ENCODE measurements at places on chromosomes 11 and 22.

DNA sequence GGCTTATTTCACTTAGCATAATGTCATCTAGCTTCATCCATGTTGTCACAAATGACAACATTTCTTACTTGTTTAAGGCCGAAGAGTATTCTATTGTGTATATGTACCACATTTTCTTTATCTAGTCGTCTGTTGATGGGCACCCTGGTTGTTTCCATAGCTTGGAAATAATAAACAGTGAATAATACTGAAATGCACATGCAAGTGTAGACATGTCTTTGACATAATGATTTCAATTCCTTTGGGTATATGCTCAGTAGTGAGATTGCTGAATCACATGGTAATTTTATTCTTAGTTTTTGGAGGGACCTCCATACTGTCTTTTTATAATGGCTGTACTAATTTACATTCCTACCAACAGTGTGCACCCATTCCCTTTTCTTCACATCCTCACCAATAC, 508.0 kb downstream of the NELL1 start:
- no peak for DNase-seq

- DNase-seq: no peak
These were observed 2.3 kb downstream of the MYEOV start for GRCh38 chr11:69295995-69296889.

GRCh38 chr11:131688048-131688693, 317.8 kb downstream of the NTM start:
- peak; percentile 62 for DNase-seq

DNA sequence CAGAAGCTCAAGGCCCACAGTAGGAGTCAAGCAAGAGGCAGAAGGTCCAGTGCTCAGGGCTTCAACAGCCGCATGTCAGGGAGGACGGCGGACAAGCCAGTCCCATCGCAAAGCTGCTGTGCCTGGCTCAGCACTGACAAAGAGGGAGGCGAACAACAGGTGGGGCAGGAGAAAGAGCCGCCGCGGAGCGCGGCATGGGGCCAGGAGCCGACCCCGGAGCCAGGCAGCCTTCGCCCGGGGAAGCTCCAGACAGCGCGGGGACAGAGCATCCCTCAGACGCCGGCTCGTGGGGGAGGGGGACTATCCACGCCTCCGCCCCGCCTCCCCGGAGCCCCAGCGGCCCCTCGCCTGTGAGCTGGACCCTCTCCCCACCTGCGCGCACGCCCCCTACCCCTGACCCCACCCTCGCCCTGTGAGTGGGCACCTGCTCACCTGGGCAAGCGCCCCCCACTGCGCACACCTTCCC, 369 bp downstream of the DHCR7 start:
- DNase-seq: peak; percentile 55

GRCh38 chr22:20117633-20118299, 740 bp upstream of the TRMT2A start:
- DNase-seq: no peak

GRCh38 chr22:50057278-50058060, 629 bp downstream of the TTLL8 start:
- no peak for DNase-seq

DNA sequence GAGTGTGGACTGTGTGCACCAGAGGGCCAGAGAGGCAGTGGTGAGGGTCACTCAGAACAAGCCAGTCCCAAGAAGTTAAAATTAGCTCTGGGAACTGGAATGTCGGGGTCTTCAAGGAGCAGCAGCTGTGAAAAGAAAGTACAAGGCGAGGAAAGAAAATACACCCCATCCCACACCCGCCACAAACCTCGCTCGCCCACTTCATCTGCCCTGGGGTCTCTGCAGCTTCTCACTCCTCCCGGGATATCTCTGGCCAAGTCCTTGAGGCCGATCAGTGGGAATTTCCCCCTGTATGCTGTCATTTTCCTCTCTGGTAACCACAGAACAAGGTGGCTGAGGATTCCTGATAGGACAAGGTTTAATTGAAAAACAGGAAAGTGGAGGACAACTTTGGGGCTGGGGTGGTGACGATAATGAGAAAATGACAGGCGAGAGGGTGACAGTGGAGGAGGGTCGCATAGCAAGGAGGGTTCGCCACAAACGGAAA, 36.3 kb upstream of the TIMP3 start:
- no peak for DNase-seq

GRCh38 chr11:81421251-81421860, 1312.3 kb downstream of the FAM181B start:
- DNase-seq: no peak

DNA sequence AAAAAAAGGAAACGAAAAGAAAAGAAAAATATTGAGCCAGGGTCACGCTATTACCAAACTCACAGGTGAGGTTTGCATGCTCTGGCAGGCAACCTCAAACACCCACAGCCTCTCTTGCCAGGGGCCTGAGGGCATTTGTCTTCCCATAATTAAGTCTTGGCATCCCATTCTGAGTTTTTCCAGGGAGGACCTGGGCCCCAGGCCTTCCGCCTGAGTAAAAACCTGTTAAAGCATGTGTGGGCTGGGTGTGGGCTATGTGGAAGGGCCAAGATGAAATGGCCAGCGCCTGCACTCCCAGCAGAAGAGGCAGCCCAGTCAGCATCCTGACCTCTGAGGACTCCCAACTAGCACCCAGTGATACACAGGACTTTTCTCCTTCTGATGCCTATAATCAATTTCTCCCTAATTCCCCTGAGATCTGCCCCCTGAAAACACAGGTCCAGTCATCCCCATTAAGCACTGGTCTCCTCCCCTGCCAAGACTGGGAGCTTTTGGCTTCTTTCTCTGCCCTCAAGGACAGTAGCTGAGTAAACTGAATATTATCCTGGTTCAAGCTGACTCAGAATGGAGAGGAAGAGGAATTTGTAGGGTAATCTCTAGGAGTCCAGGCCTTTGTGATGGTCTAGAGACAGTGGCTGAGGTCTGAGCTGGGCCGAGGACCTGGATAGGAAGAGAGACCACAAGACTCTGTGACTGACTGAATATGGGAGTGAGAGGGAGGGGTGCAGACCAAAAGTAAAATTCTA, 35.6 kb upstream of the ACER3 start:
- no peak for DNase-seq

- no peak for DNase-seq
These were observed 46.9 kb downstream of the MSANTD4 start for GRCh38 chr11:105975128-105975527.

GRCh38 chr11:86247608-86248007, 3.1 kb downstream of the EED start:
- no peak for DNase-seq

- DNase-seq: no peak
These were observed 19.3 kb downstream of the ART5 start for GRCh38 chr11:3622521-3622920.

- no peak for DNase-seq
These were observed 45.6 kb downstream of the TRMU start for GRCh38 chr22:46381142-46381541.

GRCh38 chr11:31882951-31883392, 71.8 kb upstream of the PAX6 start:
- DNase-seq: no peak

DNA sequence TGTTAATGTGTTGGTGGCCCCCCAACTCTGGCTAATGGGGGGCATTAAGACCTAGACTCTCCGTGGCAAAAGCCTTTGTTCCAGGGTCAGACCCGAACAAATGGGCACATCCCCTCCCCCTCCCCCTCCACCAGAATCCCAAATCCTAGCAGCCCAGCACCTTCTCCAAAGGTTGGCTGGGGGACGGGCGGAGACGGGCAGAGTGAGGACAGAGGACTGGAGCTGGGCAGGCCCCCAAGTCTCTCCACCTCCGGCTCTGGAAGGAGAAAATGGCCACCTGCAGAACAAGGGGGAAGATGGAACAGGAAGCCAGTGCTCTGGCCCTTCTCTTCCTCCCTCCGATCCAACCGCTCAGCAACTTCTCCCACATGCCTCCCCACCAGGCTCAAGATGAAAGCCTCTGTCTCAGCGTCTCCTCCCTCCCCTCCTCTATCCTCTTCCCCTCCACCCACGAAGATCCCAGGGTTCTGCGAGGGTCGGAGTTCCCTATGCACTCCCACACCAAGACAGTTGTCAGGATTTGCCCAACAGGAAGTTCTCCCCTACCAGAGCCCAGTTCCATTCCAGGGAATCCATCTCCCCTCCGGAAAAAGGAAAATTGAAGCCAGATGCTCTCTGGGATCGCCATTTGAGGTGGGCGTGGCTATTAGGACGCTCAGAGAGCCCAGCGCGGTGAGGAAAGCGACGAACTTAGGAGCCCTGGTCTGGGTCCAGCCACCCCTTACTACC, 20.1 kb downstream of the ADA2 start:
- DNase-seq: no peak

DNA sequence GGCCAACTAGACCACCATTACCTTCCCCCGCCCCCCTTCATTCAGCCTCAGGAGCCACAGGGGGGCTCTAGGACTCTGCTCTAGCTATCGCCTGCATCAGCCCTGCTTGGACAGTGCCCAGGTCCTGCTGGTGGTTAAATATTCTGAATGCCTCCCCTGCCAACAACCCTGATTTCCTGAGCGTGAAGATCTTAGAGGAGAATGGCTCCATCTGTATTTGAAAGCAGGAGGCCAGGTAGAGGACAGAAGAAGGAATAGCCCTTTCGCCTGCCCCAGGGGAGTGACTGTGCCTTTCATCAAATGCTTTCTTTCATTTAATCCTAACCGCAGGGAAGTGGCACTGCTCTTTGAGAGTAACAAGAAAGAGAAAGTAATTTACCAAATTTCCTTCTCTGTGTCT, 69.2 kb downstream of the ISX start:
- no peak for DNase-seq

DNA sequence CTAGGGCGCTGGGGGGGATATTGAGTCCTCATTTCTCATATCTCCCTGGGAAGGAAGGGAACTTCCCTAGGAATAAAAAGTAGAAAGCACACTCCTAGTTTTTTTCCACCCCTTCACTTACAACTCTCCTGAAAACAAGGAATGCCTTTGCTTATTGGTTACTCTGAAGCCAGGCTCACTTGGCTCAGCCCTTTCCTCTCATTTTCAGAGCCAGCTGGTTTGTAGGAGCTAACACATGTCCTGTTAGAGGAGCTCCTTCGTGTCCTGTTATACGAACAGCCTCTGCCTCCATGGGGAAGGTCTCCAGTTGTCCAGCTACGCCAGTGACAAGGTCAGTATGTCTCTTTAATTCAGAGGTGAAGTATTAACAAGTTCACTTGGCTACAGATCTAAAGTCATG, 17.6 kb downstream of the ALKBH8 start:
- no peak for DNase-seq

GRCh38 chr11:2521081-2521732, 76.4 kb downstream of the KCNQ1 start:
- no peak for DNase-seq

DNA sequence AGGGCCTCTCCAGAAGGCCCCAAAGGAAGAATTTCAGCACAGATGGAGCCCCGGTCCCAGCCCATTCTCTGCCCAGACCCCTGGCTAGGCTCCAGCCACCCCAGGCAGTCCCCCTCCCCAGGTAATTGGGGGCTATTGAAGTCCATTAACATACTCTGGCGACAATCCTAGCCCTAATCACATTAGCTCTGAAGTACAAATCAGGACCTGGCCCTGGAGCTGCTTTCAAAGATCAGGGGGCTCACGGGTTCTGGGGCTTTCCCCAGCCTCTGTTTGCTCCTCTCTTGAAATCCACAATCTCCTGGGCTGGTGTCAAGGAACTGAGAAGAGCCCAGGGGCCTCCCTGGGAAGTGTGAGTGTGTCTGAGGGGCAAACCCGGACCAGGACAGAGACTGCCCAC, 22.3 kb downstream of the FGF4 start:
- DNase-seq: no peak

DNA sequence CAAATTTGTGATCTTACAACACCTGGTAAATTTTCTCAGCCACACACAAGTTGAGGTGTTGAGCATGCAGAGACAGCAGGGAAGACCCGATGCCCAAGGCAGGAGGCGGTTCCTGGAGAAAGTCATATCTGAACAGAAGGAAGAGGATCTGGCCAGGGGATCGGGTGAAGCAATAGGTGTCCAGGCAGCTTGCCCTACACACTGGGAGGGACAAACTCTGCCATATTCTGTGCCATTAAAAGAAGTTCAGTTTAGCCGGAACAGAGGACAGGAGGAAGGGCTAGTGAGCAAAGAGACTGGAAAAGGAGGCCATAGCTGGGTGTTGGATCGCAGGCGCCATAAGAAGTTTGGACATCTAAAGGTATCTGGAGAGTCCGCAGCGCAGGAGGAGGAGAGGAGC, 76.5 kb downstream of the TMPRSS5 start:
- no peak for DNase-seq
